ENCODE measurements at places on chromosomes 1 and 21.

DNA sequence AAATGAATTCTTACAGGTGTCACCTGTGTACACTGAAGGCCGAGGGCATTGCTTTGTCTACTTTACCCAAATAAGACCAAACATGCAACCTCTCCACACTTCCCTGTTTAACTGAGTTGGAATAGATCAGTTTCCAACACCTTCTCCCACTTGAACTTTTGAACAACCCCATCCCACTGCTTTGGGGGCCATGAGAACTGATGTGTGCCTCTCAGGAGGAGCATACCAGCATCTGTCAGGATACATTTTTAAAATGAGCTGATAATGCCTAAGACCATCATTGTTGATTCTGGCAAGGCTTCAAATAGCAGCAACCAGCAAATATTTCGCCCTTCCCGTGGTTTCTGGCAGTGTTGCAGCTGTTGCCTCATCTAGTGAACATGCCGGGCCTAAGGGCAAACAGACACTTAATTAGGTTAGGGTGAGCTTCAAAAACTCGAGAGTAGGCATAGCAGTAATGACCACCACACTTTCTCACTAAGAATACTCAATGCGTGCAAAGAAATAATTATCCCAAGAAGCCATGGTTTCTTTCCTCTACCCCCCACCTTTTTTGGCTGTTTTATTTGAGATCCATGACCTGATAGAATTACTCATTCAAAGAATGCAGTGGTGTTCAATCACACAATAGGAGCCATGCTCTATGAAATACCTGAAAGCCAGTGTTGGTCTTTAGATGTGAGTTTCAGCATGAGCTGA is 63.7 kb downstream of the MAP10 start:
- DNase-seq = no peak

GRCh38 chr1:63893976-63894375 is 120.2 kb downstream of the ROR1 start:
- DNase-seq = no peak

- no peak for DNase-seq
Observed at GRCh38 chr1:70265946-70266345, 44.8 kb downstream of the SRSF11 start.

- DNase-seq = no peak
Observed at GRCh38 chr1:111664652-111665051, 45.1 kb downstream of the RAP1A start.

Measured in colonic mucosa (tissue), 4 donors.